Aortic smooth muscle cell (primary cell): ENCODE measurements at places on chromosomes 1 and 21. TPM values are rescaled to one million over a fixed set of nuclear protein-coding genes. Genes with fewer than 3 reads are reported as not detected.

The ANKRD34A gene
- 0.40 and 0.62 TPM in 2 replicates for total RNA-seq

The TENT5C gene
- 1.1 and 2.2 TPM in 2 replicates for total RNA-seq

The FCRL5 gene
- total RNA-seq: not detected in 2 replicates

The S100A14 gene
- total RNA-seq: 0.25 and 0.26 TPM in 2 replicates

The AMPD1 gene
- not detected in 2 replicates for total RNA-seq

The LPAR3 gene
- total RNA-seq: 0.13 and 0.31 TPM in 2 replicates
